Stimulated activated CD8-positive, alpha-beta memory T cell treated with anti-CD3 and anti-CD28 coated beads, Interleukin-15, amount 100 ng/mL, for 1 hour (primary cell): ENCODE measurements at places on chromosomes 11 and 22.

DNA sequence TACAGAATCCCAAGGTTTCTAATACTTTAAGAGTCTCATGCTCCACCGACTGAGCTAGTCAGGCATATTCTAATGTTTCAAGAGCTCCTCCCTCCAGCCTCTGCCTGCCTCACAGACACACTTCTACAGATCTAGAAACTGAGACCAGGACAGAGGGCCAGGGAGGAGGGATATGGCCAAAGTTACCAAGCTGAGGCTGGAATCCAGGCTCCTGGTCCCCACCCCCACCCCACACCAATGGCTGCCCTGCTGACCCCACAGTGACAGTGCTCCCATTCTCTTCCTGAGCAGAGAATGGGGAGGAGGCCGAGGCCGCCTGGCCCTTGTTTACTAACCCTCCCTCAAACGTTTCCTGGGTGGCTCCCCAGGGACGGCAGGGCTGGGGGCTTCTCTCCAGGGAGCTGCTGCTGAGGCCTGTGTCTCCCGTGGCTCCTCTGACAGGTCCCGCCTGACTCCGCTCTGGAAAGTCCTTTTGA is 2.2 kb downstream of the PLEKHB1 start:
- DNase-seq = no peak

DNA sequence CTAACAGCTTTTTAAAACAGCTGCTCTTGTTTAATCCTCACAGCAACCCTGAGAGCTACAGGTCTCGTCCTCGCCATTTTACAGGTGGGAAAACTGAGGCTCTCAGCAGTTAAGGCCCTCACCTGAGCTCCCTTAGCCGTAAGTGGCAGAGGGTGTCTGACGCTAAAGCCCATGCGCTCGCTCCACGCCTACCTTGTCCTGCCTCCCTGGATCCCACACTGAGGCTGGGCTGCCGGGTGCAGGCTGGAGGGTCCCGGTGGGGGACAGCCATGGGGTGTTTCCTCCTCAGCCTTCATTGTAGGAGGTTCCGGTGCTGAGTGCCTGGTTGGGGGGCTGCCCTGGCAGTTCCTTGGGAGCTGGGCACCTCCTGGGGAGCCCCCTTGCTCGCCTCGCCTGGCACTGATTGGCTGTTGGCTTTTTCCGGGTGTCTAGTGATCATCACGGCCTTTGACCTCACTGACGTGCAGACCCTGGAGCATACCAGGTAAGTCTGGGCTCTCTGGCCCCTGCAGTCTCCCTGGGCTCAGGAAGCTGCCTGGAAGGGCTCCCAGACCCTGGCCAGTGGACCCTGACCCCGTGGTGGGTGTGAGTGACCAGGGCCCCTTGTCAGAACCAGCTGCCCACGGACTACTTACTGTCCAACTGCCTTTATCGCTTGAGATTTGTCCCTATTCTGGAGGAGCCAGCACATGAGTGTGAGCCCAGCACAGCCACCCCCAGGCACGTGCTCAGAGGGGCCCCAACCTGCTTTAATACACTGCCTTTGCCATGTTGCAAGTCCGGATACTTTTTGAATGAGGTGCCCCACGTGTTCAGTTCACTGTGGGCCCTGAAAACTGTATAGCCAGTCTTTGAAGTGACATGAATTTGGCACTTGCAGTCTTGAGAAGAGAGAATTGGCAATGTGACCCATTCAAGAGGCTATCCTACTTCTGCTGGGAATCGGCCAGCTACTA is 12.6 kb downstream of the RAB36 start:
- no peak for DNase-seq

- DNase-seq = no peak
Measured at GRCh38 chr11:111466615-111467014, 45.6 kb downstream of the BTG4 start.

GRCh38 chr11:64095949-64096348 is 60.2 kb downstream of the FLRT1 start:
- no peak for DNase-seq

GRCh38 chr11:65223011-65223410 is 38.8 kb upstream of the POLA2 start:
- no peak for DNase-seq

DNA sequence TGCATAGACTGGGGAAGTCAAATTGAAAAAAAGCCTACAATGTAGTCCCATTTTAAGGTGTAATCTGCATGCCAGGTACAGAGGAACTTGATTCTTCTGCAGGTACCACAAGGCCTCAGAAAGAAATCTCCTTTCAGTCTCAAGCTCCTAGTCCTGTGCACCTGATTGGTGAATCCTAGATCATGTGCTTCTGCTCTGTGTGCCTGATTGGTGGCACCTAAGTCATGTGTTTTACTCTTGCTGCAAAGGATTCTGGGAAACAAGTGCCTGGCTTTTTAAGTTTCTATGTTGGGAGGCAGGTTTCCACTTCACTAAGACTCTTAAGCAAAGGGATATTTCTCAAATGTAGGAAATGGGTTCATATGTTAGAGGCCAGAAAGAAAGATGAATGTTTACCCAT is 29.1 kb downstream of the INSC start:
- no peak for DNase-seq

DNA sequence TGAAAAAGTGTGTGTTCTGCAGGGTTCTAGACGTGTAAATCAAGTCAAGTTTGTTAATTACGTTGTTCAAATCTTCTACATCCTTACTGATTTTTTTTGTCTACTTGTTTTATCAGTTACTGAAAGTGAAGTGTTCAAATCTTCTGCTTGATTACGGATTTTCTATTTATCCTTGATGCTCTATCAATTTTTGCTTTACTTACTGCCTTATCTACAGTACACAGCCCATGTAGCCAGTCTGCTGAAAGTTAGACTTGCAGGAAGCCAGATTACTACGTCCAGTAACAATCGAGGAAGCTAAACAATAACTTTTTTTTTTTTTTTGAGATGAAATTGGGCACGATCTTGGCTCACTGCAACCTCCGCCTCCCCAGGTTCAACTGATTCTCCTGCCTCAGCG is 15.6 kb upstream of the C11orf24 start:
- no peak for DNase-seq

DNA sequence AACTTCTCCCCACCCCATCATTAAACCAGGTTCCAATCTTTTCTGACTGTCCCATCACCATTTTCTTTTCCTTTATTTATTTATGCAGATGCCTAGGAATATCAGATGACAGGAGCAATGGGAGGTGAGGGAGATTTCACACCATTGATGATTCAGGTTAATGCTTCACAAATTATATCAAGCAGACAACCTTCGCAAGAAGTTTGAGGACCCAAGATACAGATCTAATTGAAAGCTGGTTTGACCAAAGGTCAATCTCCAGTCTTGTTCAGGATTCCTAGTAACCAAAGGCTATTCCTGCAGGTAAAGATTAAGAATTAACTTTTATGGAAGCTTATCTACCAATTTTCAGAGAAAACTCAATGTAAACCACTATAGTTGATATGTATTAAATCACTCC is 54.4 kb downstream of the SLC35F2 start:
- no peak for DNase-seq

DNA sequence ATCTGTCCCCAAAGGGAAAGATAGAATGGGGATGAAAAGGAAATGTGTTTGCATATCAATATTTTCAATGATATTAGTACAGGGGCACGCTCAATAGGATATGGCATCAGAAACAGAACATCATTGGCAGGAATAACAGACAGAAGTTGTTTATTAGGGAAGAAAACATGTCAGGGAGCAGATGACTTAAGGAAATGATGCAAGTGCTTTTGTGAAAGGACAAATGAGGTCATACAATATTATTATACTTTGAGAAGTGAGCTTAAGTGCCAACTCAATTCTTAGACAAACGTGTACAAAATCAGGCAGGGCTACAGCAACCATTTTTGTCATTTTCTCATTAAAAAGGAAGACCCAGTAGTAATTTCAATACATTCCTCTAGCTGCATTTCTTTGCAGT is 388.4 kb downstream of the SOX6 start:
- no peak for DNase-seq

DNA sequence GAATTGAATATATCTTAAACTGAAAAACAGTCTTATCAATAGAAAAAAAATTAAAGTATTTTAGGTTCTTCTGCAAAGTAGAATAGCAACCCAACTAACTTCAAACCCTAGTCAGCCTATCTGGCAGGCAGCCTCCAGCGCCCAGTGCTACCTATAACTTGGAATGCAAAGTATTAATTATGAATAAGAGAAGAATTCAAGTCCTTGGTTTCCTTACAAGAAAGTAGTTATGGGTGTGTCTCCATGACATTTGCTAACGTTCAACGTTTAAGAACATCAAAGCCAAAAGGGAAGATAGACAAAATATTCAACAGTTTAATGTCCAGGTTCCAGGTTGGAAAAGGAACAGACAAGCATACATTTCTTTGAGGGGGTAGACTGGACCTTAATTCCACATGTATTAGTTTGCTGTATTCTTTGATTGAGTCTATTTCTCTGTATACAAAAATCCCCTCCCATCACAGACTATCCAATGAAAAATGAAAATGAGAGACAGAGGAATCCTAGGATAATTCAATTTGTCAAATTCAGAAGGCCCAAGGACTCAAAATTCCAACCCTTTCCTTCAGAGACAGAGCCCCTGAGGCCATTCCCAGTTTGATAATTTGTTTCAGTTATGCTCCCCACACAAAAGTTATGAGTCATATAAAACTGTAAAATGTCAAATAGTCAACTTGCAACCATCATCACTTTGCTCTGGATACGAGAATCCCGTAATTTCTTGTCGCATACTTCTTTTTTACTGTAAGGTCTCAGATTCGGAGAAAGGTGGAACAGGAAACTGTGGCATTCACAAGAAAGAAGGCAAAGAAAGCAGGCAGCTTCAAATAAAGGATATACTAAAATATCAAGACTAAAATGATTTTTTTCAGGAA is 83.7 kb upstream of the CHRM4 start:
- no peak for DNase-seq

DNA sequence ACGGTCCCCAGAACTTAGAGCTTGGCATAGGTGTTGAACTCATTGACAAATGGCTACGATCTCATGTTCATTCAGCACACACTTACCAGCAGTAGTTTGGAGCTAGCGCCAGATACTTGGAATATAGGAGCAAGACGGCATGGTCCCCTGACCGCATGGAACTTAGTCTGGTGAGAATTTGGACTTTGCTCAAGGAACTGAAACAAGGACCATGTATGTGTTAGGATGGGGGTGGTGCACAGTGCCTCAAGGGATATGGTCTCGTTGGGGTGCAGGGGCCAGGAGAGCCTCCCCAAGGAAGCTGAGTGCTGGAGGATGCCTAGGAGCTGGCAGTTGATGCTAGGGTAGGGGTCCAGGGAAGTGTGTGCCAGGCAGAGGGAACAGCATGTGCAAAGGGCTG is 119.2 kb downstream of the KIAA1671 start:
- DNase-seq = no peak

- DNase-seq = no peak
Measured at GRCh38 chr22:37662039-37662438, 3.5 kb downstream of the PDXP start.

DNA sequence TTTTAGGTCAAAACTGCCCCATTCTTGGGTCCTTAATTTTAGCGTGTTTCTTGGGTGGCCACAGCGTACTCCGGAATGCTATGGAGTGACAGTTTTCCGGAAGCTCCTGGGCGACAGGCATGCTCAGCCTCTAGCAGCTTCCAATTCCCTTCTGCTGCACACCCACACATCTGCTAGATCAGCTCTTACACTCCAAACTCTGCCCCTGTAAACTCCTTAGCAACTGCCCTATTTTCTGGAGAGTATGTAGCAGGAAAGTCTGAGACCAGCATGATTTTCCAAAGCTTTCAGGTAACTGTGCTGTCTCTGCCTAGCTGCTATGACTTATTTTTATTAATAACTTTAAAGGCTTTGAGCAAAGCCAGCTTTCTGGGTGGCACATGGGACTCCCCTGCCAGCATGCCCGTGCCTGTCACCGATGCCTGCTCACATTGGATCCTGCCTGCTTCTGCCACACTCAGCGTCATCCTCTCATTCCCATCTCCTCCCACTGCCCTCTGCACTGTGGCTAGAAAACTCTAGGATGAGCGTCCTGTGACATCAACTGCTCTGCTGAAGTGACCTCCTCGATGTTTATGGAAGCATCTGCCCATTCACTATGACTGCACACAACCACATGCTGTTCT is 17.3 kb downstream of the TOLLIP start:
- no peak for DNase-seq

DNA sequence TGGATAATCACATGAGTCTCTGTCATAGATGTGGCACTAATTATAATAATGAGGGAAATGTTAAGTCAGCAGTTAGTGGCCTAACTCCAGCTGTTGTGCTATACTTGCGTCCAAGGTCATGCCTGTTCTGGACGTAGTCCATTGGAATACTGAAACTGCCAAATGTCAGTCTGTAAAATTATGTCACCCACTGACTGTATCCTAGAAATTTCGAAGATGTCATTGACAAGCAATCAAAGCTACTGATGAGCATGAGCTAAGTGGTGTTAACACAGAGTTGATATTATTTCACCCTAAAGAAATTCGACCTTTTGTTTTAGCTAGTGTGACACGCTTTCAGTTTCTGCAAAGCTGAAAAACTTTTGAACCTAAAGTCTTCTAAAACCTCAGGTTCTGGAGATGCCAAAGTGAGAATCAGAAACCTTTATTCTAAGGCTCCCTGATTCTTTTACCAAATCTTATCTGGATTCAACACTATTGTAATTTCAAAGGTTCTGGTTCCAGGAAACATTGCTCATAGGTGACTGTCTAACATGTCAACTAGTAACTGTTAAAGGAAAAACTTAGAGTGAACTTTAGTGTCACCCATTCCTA is 14.9 kb upstream of the ME3 start:
- DNase-seq = no peak

- DNase-seq = no peak
Measured at GRCh38 chr22:28883917-28884746, 760 bp downstream of the ZNRF3 start.

GRCh38 chr11:117980280-117980679 is 5.9 kb upstream of the IL10RA start:
- DNase-seq = no peak

GRCh38 chr11:131109790-131110189 is 193.5 kb upstream of the SNX19 start:
- no peak for DNase-seq

GRCh38 chr11:126339863-126340434 is 15.5 kb upstream of the ST3GAL4 start:
- no peak for DNase-seq

DNA sequence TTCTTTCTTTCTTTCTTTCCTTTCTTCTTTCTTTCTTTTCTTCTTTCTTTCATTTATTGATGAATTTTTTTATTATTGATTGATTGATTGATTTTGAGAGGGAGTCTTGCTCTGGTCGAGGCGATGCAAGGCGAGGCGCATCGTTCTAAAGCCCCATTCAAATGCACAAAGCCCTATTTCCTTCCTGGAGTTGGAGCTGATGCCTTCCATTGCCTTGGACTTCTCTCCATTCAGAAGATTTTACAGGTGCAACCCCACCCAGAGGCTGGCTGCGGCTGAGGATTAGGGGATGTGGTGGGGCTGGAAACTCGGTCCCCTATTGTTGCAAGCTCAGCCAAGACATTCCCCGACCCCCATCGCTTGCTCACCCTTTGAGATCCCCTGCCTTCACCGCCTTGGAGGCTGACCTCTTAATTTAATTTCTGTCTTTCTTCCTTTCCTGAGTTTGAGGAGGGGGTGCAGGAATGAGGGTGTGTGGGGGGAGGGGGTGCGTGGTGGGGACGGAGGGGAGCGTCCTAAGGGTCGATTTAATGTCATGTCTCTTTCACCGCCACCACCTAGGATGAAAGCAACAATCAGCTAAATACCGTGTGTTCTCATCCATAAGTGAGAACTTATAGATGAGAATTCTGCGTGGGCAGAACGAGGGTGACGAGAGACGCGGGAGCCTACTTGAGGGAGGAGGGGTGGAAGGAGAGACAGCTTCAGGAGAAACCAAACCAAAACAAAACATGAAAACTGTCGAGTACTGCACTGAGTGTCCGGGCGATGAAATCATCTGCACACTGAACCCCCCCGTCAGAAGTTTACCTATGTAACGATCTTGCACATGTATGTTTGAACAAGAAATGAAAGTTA is 3913.9 kb upstream of the OR11H1 start:
- DNase-seq = no peak
